ENCODE measurements at places on chromosomes 12 and 14.

DNA sequence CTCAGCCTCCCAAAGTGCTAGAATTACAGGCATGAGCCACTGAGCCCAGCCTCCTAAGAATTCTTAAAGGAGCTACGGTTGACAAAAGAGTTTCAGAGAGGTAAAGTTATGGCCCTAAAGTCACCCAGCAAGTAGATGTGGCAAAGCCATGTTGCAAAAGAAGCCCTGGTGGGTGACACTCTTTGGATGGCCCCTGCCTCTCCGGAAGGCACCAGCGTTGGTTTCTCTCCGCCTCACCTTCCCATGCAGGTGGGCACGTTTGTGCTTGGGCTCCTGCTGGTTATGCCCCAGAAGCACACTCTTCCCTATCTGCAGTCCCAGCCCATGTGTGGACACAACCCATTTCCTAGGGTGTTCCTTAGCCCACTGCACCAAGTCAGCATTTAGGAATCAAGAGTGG, 9.5 kb upstream of the SERPINA3 start:
- no peak for DNase-seq

GRCh38 chr12:7907009-7907408, 29.0 kb downstream of the SLC2A3 start:
- peak; percentile 9 for DNase-seq

GRCh38 chr12:77160931-77161330, 95.6 kb upstream of the E2F7 start:
- DNase-seq = no peak

DNA sequence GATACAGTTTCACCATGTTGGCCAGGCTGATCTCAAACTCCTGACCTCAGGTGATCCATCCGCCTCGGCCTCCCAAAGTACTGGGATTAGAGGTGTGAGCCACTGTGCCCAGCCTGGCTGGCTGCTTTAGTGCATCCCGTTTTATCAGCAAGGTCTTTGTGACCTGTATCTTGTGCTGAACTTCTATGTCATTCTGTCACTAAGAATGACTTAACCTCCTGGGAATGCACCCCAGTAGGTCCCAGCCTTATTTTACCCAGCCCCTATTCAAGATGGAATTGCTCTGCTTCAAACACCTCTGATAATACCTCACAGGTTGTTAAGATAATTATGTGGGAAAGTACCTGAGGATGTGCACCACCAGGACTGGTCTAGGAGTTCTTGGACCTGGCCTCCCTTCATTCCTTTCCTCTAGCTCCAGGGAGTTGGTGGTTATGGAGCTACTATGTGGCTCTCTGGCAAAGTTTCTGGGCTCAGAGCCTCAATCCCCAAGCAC, 26.1 kb upstream of the JPH4 start:
- no peak for DNase-seq

DNA sequence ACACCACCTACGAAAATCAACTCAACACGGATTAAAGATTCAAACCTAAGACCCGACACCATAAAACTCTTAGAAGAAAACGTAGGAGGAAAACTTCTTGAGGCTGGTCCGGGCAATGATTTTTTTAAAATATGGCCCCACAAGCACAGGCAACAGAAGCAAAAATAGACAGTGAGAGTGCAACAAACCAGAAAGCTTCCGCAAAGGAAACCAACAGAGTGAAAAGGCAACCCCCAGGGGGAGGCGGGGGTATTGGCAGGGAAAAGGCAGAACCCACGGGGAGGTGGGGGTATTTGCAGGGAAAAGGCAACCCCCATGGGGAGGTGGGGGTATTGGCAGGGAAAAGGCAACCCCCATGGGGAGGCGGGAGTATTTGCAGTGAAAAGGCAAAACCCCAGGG, 20.5 kb upstream of the FBRSL1 start:
- DNase-seq = no peak

DNA sequence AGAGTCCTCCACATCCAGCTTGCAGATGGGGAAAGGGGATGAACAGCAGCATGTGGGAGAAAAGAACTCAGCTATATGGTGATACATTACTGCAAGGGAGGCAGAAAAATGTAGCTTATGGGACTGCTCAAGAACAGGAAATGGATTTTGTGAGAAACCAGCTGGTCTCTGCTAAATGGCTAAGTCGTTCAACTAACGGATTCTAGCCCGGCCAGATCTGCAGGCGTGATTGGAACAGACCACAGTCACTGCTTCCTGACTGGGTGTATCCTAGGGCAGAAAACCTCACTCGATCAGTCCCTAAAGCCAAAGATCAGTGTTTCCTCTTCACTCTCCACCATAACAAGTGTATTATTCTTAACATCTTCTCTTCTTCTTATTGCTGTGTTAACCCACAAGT, 8.1 kb upstream of the PTGDR start:
- no peak for DNase-seq

- DNase-seq = no peak
Measured at GRCh38 chr12:22209422-22209821, 125.1 kb downstream of the ST8SIA1 start.

DNA sequence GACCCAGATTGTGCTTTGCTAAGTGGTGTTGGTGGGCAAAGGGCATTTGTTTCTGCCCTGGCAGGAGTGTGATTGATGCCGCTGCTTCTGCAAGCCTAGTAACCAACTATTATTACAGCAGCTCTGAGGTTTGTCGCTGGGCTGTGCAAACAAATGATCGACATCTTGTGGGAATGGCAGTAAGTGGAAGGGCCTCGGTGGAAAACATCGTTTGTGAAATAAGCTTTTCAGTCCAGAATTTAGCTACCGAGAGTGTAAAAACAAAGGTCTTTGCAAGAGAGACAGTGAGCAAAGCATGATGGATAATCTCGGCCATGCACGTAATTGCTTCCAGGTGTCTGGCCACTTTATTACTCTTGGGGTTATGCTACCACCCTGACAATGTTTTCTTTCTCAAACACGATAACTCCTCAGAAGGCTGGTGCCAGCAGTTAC, 397.7 kb upstream of the PRICKLE1 start:
- no peak for DNase-seq

DNA sequence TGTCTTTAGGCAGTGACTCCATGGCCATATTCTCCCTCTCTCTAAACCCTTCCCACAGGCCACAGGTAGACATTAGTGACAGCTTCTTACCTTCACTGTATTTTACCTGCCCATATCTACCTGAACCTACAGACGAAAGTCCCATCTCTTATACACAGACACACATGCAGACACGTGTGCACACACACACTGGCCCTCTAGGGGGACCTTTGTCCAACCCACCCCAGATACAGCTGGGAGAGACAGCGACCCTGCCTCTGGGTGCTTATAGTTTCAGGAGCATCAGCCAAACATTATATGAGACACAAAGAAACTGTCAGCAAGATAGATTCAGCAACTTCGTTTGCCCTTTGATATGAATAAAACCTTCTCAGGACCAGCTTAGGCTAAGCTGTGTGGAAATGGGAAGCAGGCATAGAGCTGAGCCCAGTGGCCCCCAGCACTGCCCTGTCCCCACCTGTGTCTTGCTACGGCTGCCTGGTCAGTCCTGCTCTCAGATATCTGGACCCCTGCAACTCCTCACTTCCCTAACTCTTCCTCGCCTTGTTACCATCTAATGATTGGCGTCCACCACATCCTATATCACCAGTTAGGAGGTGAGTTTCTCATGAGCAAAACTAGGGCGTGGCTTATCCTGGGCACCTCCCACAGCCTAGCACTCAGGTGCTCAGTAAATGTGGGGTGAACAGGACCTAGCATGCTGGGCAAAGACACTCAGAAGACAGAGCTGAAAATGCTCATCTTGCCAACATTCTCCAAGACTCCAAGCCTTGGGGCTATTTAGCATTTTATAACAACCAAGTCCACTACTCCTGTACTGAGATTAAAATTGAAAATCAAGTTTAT, 12.0 kb upstream of the CD9 start:
- DNase-seq = no peak

GRCh38 chr14:34354556-34354955, 107.5 kb downstream of the SPTSSA start:
- no peak for DNase-seq

DNA sequence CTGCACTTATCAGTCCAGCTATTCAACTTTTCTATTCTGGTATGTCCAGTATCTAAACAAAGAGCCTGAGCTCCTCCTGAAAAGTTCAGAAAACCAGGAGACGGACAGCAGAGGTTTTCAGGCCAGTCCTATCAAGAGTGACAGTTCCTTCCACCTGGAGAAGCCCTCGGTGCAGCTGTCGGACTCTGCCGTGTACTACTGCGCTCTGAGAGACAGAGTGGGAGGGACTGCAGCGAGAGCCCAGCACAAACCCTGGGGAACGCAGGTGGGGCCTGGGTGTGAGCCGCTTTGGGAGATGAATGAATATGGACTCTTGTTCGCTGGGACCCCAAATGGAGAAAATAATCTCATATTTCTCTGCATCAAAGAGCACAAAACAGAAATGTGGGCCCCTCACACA, 329.8 kb upstream of the OR4E1 start:
- no peak for DNase-seq

- DNase-seq = peak; percentile 3
Measured at GRCh38 chr12:120362516-120363273, 6.3 kb downstream of the MSI1 start.

- DNase-seq = no peak
Measured at GRCh38 chr14:96104469-96105057, 65.4 kb downstream of the C14orf132 start.
